Skin of body (tissue), 3 donors: ENCODE measurements at places on chromosomes 13 and 19.

- DNase-seq, result no peak
These were observed 543.0 kb downstream of the IRS2 start for GRCh38 chr13:109243311-109243951.

DNA sequence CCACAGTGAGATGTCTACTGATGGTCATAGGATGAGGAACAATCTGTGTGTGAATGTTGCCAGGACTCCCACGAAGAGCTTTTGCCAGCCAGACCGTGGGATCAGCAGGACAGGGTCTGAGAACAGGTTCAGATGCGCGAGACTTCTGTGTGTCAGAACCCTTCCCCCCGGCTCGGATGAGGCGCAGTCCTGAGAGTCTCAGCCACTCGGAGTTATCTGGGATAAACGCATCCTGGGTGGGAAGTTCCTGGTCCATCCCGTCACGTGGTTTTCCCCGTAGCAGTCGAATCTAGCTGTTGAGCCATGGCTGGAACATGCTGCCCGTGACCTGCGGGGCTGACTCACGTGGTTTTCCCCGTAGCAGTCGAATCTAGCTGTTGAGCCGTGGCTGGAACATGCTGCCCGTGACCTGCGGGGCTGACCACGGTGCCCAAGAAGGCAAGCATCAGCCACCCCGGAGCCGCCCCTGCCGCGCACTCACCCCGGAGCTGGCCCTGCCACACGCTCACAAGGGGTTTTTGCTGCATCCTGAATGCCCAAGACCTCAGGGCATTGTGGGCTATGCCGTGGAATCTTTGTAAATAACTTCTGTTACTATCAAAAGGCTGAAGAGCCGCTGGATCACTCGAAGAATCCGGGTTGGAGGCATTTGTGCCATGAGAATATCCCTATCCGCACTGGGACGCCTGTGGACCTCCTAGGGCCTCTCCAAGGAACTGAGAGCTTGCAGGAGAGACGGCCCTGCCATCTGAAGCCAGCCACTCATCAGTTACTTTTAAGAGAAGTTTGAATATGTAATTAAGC, 130.8 kb upstream of the MCF2L start:
- no peak for DNase-seq

- no peak for DNase-seq
These were observed 6.5 kb downstream of the ARHGEF18 start for GRCh38 chr19:7355151-7355820.

GRCh38 chr13:92830821-92831220, 395.8 kb upstream of the GPC6 start:
- DNase-seq, result no peak

- DNase-seq, result no peak
These were observed 122.7 kb downstream of the AKAP11 start for GRCh38 chr13:42394711-42395085.

- no peak for DNase-seq
These were observed 9.1 kb downstream of the SERP2 start for GRCh38 chr13:44382635-44383145.

DNA sequence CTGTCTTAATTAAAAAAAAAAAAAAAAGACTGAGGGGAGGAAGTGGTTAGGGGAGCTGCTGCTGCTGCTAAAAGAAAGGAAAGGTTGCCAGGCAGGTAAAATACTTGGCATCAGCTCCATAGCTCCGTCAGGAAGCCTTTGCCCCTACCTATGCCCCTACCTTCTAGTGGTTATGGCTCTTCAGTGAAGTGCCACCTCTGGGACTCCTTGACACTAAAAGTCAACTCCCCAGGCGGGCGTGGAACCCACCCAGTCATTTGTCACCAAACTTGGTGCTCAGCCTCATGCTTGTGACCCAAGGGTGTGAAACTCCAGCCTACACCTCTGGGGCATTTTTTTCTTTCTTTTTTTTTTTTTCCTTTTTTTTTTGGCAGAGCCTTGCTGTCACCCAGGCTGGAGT, 4.9 kb upstream of the NECTIN2 start:
- no peak for DNase-seq

DNA sequence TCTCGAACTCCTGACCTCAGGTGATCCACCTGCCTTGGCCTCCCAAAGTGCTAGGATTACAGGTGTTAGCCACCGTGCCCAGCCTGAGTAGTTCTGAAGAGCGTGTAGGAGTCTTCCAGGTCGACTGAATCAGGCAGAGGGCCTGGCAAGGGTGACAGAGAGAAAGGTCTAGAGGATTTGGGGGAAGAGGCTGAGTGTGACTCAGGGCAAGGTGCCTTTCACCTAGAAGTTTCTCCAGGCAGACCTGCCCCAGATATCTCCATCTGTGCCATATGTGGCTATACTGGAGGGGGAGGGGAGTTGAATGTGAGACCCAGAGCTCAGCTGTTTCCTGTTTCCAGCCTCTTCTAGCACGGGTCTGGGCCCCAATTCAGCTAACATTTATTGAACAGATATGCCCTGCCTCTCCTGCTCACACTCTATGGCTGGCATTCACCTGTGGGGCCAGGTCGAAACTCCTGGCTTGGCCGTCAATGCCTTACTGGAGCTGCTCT, 1.3 kb downstream of the CCDC159 start:
- DNase-seq, result no peak

- no peak for DNase-seq
These were observed 68.6 kb downstream of the UFM1 start for GRCh38 chr13:38418286-38418685.

- no peak for DNase-seq
These were observed 1.7 kb upstream of the PSMC4 start for GRCh38 chr19:39969266-39969665.

GRCh38 chr19:57302020-57302465, 18.2 kb upstream of the ZNF543 start:
- no peak for DNase-seq
